Spinal cord (tissue), 10 donors: ENCODE measurements at places on chromosomes 13 and 19. TPM values are rescaled to one million over a fixed set of nuclear protein-coding genes. Genes with fewer than 3 reads are reported as not detected.

DNA sequence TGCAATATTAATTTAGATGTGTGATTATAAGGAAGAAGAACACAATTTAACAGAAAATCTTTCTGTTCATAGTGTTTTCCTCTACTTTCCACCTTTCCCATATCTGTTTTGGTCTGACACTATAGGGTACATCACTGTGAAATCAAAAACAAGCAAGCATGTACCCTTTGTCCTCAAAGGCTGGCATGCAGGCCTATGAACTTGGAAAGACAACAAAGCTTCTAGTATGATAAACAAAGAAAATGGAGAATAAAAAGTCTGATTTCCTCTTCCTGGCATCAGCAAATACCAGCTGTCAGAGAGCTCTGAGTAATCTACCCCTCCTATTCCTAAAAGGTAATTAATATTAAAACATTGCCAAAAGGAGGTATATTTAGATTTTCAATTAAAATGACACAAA lies 5.6 kb upstream of the NEK3 start:
- DNase-seq: no peak

GRCh38 chr13:32988608-32989289 lies 27.5 kb upstream of the KL start:
- DNase-seq: no peak

- DNase-seq: no peak
Observed at GRCh38 chr13:110648848-110649421, 33.6 kb downstream of the NAXD start.

DNA sequence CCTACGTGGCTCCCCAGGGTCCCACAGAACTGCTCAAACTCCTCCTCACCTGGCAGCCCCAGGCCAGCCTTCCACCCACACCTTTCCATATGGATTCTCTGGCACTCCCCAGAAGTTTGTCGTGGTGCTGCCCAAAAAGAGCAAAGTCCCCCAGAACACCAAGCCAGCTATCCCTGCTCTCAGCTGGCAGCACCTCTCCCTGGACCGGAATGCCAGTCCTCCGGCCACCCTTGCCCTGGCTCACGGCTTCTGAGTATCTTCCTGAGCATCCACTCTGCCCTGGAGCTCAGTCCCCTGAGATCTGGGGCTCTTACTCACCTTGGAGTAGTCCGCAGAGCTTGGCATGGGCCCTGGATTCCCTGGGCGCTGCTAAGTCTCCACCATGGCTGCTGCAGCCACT lies 166.5 kb upstream of the ZNF507 start:
- DNase-seq: no peak

DNA sequence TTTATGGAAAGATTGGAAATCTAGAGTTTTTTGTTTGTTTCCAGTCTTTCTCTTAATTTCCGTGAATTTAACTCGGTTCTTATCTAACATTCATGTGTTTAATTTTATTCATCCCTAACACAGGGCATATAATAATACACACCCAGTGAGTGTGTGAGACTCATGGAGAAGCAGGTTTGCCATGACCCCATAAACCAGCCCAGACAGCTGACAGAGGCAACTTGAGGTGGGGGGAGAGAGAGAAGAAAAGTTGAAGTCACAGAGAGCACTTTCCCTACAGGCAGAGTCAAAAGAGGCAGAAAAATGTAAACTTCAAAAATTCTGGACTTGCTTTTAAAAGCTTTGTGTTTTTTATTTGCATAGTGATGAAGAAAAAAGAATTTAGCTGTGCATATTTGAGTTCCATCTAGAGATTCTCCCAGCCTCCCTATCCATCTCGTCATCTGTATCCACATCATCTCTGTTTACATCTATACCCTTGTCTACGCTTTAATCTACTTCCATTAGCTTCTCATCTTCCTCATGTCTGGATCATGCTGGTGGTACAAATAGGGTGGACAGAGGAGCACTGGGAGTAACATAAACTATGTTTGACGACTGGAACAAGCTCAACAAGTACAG lies 60.2 kb downstream of the THSD1 start:
- DNase-seq: no peak

DNA sequence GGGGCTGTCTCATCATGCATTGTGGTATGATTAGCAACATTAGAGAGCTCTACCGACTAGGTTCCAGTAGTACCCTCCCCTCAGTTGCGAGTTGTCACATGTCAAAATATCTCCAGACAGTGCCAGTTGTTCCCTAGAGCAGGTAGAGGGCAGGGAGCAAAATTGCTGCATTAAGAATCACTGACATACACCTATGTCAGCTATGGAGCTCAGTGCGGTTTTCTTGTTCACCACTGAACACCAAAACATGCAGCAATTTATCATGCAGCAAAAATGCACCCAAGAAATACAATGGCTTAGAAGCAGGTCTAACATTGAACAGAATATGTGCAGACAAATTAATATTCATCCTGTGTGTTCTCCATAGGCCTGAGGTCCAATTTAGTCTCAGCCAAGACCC lies 186.9 kb upstream of the STARD13 start:
- no peak for DNase-seq

- no peak for DNase-seq
Observed at GRCh38 chr19:19578252-19578651, 40.2 kb downstream of the CILP2 start.

- no peak for DNase-seq
Observed at GRCh38 chr19:52533901-52534300, 6.4 kb downstream of the ZNF808 start.

The TNFAIP8L1 gene
- 5.5 TPM for total RNA-seq

The ZNF627 gene
- 43.2 TPM for total RNA-seq

DNA sequence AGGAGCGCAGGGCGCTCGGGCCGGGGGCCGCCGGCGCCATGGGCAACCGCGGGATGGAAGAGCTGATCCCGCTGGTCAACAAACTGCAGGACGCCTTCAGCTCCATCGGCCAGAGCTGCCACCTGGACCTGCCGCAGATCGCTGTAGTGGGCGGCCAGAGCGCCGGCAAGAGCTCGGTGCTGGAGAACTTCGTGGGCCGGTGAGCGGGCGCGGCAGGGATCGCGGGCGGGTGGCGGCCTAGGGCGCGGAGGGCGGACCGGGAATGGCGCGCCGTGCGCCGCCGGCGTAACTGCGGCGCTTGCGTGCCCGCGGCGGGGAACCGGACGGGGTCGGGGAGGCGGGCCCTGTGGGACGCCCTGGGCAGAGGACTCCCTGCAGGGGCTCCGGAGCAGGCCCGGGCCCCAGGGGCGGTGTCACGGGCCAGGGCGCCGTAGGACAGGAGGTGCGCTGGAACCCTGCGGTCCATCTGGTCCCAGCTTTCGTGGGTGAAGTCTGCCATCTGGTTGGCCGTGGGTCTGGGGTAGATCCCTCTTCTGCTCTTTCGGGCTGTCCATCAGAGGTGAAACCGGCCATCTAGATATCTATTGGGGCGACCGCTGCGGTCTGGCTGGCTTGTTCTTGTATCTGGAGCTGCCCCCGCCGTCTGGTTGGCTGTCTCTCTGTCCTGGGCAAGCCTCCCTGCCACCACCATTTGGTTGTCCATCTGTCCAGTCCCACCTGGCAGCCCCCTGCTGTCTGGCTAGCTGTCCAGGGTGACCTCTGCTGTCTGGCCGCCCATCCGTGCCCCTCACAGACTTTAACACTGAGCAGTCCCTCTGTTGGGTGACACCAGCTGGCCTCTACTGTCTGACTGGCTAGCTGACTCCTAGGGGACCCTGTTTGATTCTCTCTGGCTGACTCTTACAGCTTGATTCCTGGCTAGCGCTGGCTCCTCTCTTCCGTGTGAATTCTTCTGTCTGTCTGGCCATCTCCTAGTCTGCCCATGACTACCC lies 622 bp downstream of the DNM2 start:
- DNase-seq: no peak

DNA sequence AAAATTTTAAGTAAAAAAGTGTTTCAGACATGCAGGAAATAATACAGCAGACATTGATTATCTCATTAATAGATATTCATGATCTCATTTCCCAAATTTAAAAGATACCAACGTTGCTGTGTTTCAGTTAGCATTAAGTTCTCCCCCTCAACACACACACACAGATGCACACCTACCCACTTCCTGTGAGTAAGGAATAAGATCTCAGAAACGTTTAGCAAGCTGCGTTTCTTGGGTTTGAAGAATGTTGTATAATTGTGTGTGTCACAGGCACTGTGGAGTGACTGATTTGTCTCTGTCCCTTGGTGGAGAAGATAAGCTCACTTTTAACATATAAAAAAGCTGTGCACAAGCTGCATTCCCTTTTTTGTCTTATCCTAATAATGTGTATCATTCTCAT lies 196.8 kb downstream of the PDS5B start:
- no peak for DNase-seq

The IGFL1 gene
- total RNA-seq: not detected

The TEX101 gene
- not detected for total RNA-seq
